Fibroblast of skin of left quadriceps (primary cell): ENCODE measurements at places on chromosomes 5 and 9.

DNA sequence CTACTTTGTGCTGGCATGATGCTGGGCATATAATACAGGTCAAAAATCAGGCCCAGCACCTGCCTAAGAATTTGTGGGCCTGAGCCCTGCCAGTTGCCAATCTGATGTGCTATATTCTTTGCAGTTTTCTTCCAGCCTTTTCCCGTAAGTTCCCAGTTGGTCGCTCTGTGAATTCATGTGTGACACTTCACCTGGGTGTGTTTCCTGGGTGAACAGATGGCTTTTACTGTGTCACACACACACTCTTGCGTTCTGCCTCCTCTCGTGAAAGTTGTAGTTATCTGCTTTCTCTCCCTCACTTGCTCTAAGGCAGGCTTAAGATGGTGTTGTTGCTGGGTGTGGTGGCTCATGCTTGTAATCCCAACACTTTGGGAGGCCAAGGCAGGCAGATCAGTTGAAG, 153.5 kb upstream of the DMRT1 start:
- no peak for DNase-seq

DNA sequence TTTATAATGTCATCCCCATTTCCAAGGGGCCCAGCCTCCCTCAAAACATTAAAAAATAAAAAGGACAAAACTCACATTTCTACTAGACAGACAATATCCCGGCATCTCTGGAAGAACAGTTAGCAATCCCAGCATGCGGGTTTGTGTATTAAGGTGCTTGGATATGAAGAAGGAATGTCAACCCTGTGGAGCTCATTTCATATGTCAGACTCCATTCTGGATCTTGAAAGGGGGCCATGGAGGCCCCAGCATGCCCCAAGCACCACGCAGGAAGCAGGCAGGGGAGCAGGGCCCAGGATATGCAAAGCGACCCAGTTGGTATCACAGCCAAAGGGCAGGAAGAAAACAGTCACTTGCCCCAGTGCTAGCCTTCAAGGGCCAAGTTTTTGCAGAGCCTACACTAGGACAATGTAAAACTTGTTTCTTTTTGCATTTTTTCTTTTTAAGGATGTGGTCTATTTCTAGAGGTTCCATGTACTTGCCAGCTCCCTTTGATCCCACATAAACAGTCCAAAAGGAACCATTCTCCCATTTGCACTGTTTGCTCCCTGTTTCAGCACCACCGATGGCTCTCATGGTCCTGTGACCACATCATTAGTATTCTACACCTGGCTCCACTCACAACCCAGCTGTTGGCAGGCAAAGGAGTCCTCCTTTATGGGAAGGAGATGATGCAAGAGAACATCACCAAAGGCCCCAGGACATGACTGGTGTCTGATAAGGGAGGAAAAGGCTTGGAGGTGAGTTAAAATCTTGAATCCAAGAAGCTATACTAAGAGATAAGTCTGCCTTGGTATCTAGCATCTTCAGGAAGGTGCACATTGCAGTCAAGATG, 58.3 kb downstream of the FGF1 start:
- no peak for DNase-seq

DNA sequence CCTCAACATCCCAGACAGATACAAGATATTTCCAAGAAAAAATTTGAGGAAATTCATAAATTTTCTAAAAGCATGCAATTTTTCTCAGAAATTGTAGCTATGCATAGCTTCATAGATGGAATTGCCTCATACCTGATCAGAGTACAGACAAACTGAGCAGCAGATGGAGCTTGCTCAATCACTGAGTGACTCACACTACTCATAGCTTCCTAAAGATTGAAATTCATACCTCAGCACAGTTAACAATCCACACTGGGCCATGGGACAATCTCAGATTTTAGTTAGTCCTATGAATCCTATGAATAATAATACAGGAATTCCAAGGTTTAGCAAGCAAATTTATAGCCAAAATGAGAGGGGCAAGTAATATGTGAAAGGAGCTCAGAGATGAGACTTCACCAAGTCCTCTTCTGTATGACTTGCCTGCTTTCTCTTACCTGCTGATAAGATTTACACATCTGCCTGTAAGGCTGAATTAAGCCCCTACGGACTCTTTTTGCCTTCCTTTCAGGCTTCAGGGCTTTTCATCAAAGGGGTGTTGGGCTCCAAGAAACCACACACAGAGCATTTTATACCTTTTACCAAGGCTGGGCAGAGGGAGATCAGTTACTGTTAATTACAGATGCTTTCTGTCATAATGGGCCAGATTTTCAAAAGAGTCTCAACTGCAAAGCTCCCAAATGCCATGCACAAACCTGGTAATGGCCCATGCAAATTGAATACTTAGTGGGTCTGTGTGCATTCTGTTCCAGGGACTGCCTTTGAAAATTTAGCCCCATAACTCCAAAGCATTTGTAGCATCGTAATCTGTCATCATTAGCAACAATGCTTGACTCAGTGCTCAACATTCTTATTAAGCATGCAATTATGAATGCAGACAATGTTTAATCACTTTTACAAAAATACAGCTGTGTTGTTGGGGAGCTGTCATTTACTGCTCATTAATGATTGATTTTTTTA, 439.3 kb downstream of the DTWD2 start:
- DNase-seq = peak; percentile 92

DNA sequence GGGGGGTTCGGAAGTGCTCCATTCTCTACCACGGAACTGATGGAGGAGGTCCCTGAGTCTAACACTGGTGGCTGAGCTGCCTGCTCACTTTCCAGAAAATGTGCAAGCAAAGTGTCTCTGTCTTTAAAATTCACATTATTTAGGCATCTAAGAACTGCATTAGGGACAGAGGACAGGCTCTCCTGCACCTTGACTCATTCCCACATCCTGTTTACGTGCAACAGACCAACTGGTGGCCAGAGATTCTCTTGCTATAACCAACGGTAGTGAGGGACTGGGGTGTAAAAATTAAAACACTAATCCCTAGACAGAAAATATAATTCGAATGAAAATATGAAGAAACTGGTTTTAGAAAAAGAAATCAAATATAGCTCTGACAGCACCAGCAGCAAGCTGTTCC, 320.9 kb downstream of the IRX2 start:
- DNase-seq = no peak

- no peak for DNase-seq
Observed at GRCh38 chr5:139880416-139881142, 85.0 kb downstream of the PSD2 start.

GRCh38 chr5:28286566-28286965, 1248.2 kb upstream of the CDH9 start:
- no peak for DNase-seq

DNA sequence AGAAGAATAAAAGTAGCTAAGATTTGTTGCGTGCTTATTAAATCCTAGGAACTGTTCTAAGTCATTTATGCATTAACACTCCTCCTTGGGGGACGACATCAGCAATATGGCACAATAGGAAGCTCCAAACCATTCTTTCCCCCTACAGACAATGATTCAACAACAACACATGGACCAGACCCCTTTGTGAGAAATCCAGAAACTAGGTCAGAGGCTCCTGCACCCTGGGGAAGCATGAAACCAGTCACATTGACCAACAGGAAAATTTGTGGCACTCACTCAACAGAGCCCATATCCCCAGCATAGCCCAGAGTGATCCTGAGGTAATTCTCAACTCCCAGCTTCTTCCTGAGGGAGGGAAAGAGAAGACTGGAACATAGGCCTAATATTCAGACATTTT, 294.4 kb downstream of the HINT1 start:
- no peak for DNase-seq

- no peak for DNase-seq
Observed at GRCh38 chr5:157487358-157487757, 27.3 kb downstream of the NIPAL4 start.

DNA sequence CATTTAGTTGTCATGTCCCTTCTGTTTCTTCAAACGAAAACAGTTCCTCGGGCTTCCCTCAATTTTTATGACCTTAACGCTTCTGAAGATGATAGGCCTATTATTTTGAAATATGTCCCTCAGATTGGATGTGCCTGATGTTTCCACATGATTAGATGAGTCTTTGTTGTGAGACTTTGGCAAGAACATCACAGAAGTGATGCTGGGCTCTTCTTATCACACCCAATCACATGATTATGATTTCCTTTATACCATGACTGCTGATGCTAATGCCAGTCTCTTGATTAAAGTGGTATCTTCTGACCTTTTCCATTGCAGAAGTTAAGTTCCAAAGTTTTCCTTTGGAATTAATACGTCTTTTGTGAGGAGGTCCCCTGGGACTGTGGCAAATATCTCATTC, 175.7 kb downstream of the SAXO1 start:
- DNase-seq = no peak

DNA sequence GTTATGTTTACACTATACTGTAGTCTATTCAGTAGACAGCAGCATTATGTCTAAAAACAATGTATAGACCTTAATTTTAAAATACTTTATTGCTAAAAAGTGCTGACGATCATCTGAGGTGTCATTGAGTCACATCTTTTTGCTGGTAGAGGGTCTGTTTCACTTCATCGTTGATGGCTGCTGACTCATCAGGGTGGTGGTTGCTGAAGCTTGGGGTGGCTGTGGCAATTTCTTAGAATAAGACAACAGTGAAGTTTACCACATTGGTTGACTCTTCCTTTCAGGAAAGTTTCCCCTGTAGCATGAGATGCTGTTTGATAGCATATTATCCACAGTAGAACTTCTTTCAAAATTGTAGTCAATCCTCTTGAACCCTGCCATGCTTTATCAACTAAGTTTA, 150.3 kb downstream of the FBXL7 start:
- no peak for DNase-seq

- no peak for DNase-seq
Observed at GRCh38 chr5:173846929-173847501, 41.1 kb upstream of the CPEB4 start.

- DNase-seq = no peak
Observed at GRCh38 chr9:124196814-124197176, 61.0 kb upstream of the NEK6 start.

GRCh38 chr9:80447876-80448275, 876.1 kb downstream of the TLE4 start:
- no peak for DNase-seq

DNA sequence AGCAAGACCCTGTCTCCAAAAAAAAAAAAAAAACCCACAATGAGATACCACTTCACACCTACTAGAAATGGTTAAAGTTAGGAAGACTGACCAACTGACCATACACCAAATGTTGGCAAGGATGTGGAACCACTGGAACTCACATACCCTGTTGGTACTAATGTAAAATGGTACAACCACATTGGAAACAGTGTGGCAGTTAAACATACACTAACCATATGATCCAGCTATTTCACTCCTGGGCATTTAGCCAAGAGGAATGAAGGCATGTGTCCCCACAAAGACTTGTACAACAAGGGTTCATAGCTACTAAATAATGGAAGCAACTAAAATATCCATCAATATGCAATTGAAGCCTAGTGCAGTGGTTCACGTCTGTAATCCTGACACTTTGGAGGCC, 21.3 kb downstream of the NAIF1 start:
- peak; percentile 41 for DNase-seq

GRCh38 chr9:24218656-24219055, 327.0 kb downstream of the IZUMO3 start:
- DNase-seq = no peak

- no peak for DNase-seq
Observed at GRCh38 chr9:86676396-86676795, 270.9 kb downstream of the GAS1 start.

- no peak for DNase-seq
Observed at GRCh38 chr5:137090151-137090550, 409.0 kb downstream of the SPOCK1 start.

DNA sequence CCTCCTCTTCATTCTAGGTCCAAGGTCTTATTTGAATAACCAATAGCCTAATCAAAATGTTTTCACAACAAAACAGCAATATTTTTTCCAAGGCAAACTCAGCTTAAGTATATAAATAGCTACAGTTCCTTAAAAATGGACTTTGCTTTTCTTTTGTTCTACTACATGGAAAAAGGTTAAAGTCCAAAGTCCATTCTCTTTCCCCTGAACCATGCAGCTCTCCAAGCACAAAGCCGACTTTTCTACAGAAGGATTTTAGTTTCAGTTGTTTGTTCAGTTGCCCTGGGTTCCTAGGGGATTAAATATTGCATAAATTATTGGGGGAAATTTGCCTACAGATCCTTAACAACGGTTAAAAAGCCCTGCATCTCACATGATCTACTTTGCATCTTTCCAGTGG, 677.0 kb upstream of the KLF4 start:
- DNase-seq = no peak

DNA sequence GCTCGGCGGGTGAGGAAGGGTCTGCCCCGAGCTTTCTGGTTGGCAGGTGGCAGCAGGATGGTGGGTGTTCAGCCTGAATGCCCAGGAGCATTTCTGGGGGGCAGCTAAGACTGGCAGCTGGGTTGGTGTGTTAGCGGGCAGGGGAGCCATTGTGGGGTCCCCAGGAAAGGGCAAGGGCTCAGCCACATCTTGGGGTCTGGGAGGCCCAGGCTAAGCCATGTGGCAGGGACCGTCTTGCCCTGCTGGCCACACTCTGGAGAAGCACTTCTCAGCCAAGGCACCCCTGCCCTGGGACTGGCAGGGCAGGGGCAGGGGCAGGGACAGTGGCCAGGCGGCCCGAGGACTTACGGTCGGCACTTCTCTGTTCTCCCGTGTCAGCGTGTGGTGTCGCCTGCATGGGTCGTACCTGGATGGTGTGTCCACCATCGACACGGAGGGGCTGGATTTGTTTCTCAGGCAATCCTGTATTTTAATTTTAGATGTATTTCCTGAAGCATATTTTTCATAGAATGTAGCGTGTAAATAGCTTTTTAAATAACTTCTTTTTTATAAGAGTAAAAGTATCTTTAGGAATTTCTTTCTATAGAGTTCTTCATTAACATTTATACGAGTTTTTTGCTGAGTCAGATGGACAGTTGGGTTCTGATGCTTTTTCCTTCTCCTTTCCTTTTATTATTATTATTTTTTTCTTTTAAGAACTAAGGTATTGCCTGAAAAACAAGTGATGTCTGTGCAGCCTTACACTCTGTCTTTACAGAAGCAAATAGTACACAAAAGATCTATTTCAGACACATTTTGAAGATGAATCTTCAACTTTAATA, 102.0 kb downstream of the PHF2 start:
- no peak for DNase-seq

DNA sequence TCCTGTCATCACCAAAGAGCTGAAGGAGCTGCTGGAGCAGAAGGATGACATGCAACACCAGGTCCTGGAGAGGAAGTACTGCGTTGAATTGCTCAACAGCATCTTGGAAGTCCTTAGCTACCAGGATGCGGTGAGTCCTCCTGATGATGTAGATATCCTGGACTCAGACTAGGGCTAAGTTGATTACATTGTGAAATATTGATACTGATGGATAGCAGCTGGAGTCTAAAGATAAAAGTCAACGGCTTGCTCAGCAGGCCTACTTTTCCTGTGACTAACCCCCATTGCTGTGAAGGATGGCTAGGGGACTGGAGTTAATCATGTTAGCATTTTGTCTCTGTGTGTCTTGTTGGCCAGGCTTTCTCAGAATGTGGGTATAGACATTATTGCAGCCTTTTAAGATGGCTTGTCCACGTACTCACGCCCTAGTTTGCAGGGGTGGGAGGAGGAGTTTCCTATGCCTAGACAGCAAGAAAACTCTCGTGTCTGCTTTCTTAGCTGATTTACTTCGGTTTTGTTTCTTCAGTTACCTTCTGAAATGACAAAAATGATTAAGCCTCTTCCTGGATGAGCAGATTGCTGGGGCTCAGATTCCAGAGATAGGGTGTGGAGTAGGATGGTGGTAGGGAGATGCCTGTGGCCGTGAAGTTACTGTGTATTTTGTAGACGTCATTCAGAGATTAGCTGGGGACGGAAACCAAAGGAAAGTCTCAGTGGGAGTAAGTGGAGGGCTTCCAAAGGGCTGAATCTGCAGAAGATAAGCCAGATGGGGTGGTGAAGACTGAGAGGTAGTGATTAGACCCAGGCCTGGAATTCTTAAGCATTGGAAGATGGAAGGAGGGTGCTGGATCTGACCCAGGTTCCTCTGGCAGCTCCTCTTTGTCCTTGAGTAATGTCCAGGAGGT, 166.3 kb downstream of the DOCK2 start:
- DNase-seq = peak; percentile 97
